ENCODE measurements at places on chromosomes 6 and 20.

- DNase-seq: no peak
These were observed 282.8 kb downstream of the RNGTT start for GRCh38 chr6:88680654-88681053.

GRCh38 chr20:34452281-34452982 is 63.8 kb upstream of the DYNLRB1 start:
- no peak for DNase-seq

GRCh38 chr20:50594591-50595432 is 84.6 kb downstream of the PTPN1 start:
- DNase-seq: peak; percentile 69

GRCh38 chr20:53840532-53840931 is 229.9 kb downstream of the BCAS1 start:
- DNase-seq: no peak

DNA sequence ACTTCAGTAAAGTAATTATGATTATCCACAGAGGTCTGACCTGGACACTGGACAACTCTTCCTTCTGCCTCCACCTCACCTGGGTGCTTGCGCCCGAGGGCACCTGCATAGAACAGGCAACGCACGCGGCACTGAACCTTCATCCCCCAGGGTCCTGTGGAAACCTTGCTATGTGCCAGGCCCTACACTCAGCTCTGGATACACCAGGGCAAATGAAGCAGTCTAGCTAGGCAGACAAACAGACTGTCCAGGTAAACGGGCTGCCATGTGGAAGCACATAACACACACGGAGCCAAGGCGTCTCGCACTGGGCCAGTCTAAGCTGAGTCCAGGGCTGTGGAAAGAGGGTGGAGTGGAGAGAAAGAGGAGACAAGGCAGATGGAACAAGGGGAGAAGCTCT is 109.3 kb upstream of the AFDN start:
- no peak for DNase-seq

DNA sequence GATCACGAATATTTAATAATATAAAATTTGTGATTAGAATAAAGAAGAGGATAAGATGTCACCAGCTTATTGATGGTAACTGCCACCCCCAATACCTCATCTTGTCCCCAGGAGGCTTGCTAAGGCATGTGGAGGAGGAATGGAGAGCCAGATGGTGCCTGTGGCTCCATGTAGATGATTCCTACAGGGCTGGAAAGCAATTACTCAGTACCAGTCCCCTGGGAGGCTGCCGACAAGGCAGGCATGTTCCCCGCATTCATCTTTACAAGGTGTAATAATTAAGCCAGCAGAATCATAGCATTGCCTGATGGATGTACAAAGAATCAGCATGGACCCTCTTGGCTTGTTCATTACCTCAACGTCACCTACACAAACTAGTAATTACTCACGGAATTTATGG is 155.3 kb downstream of the PLCB1 start:
- no peak for DNase-seq

DNA sequence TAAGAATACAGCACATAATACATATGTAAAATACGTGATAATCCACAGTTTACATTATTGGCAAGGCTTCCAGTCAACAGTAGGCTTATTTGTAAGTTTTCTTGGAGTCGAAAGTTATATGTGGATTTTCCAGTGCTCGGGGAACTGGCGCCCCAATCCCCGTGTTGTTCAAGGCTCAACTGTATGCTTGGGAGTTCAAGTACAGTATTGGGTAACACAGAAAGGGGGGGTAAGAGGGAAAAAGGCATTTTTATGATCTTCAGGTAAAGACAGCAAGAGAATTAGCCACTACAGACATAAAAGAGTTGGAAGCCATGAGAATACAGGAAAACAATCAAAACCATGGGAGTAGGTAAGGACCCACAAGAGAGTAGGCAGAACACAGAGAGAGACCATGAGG is 16.4 kb downstream of the PSMB1 start:
- DNase-seq: no peak

GRCh38 chr20:19232997-19233794 is 20.8 kb downstream of the SLC24A3 start:
- no peak for DNase-seq

DNA sequence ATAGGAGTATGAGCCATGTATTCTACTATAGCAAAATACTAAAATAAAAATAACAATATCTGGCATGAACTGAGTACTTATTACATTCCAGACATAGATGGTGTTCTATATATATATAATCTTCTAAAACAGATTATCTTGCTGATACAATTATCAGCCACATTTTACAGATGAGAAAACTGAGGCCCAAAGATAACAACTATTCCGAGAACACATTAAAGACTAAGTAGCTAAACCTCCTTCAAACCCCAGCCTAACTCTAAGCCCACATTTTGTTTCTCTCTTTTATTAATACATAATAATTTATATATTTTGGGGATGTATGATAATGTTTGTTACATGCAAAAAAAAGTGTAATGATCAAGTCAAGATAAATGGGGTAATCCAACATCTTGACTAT is 98.7 kb upstream of the RUNX2 start:
- no peak for DNase-seq

GRCh38 chr6:2510316-2510715 is 240.4 kb downstream of the MYLK4 start:
- no peak for DNase-seq

DNA sequence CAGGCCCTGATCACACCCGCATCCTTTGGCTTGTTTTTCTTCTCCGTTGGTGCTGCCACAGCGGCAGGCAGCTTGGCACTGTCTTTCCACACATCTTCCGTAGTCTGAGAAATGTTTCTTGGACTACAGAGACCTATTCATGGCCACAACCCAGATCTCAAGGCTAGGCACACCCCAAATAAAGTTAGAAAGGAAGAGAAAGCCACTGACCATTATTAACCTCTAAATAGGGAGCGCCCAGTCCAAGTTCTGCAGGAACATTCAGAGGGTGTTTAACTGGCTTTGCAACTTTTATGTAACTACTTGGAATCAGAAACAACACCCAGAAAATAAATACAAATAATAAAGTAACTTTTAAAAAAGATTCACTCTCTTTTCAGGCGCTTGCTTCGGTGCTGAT is 124.8 kb upstream of the NEDD9 start:
- DNase-seq: no peak

GRCh38 chr6:47207261-47207660 is 102.4 kb downstream of the TNFRSF21 start:
- DNase-seq: no peak

- DNase-seq: no peak
These were observed 13.5 kb upstream of the TBX18 start for GRCh38 chr6:84777888-84778287.

DNA sequence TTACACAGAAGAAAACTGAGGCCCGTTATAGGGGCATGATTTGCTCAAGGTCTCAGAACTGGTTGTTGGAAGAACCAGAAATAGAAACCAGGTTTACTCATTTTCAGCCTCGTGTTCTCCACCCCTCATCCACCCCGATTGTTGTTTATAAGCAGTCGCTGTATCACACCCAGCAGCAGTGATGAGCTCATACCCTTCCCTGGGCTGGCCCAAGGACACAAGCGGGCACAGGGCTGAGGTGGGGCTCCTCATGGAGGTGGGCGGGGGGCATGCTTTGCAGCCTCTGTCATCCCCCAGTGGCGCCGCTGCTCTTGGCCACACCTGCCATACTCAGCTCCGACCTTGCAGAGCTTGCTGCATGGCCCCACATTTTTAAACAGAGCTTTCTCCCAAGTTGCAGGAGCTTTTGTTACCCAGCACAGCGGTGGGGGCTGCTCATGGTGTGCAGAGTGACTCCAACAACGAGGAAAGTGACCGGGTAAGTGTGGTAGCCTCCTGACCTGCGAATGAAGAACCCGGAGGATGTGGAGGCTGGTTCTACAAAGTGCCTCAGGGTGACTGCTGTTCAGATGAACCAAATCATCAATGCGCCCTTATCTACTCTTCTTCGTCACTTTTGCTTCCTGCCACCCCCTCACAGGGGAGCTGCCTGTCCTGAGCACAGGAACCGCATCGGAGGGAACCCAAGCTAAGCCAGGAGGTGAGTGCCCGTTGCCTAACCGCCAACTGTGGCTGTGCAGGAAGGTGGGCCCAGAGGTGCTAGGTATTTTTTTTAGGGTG is 43.6 kb upstream of the NKX2-2 start:
- peak; percentile 49 for DNase-seq

DNA sequence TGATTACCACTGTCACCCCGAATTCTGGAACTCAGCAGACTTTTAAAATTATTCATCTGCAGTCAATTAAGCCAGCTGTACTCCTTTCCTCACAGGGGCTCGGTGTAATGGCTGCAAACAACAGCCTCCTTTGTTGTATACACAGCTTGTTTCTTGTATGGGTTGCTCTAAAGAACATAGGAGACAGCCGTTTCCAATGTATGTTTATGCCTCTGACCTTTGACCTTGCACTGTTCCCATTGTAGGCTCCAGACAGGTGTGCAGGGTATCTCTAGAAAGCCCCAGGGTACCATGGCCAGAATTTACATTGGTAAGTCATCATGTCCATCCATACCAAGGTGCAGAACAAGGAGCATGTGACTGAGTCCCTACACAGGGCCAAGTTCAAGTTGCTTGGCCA is 11.5 kb upstream of the TENT5A start:
- DNase-seq: no peak

DNA sequence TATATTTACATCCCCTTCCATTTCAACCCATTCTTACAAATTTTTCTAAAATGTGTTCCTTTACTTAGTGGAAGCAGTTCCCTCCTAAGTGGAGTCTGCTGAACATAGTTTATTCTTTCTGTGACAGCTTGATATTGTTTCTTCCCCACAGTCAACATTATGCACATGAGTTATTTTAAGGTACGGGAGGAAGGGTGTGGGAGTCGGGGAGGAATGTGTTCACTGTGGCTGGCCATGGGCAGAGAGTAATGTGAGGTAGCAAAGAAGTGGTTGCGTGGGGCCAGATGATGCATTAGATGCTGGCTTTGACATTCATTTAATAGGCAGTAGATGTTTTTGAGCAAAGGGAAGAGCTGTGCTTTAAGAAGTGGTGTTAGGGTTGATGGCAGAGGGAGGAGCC is 98.5 kb downstream of the ARMC2 start:
- DNase-seq: no peak

DNA sequence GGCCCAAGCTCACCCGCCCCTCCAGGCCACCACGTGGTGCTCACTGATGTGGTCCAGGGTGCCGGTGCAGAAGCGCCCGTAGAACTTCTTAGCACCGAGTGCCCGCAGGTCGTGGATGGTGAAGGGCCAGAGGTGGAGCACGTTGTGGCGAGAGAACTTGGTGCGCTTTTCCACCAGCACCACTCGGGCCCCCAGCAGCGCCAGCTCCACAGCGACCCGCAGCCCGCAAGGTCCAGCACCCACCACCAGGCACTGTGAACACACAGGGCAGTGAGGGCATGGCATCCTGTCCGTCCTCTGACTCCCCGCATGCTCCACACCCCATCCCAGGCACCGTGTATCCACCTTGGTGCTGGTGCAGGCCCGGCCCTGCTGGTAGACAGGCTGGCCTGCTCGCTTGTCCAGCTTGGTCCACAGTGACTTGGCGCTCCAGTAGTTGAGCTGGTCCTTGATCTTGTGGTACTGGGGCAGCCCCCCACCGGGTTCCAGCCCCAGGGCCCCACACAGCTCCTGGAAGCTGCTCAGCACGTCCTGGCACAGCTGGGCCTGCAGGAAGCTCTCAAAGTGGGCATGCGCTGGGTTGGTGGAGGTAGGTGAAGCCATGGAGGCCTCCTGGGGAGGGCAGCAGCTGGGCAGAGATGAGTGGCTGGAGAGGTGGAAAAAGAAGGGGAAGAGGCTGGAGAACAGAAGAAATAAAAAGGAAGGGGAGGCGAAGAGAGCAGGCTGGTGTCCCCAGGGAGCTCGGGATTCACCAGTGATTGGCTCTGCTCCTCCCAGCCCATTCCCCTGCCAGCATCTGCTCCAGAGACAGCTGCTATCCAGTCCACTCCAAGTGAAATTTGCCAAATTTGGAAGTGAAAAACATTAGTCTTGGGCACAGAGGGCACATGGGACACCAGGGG is 1.7 kb downstream of the MICAL1 start:
- DNase-seq: no peak

DNA sequence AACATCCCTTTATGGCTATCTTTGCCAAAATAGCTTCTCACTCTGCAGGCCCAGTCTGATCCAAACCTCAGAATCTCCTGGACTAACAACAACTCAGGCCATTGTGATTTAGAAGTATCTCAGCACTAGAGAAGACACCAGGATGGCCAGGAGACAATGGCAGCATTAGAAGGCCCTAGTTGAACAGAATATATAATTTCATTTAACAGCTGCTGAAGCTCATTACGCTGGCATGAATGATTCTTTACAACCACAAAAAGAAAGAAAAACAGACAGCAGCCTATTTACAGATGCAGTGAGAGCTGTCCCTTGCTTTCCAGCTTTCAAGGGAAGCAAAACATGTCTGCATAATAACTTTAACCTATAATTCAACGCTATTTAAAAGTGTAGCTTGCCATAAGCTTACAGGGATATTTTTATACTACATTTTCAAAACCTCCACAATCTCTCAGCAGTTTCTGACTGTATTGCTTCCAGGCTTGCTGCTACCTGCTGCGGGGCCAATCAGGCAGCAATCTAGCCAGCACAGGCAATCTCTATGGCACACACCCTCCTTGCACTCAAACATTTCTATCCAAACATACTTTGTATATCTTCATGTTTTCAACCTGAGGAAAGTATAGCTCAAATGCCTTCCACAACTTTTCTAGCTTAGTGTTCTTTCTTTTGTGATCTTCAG is 107.3 kb downstream of the OGFRL1 start:
- no peak for DNase-seq

GRCh38 chr6:131910219-131910589 is 41.0 kb downstream of the CCN2 start:
- DNase-seq: no peak

DNA sequence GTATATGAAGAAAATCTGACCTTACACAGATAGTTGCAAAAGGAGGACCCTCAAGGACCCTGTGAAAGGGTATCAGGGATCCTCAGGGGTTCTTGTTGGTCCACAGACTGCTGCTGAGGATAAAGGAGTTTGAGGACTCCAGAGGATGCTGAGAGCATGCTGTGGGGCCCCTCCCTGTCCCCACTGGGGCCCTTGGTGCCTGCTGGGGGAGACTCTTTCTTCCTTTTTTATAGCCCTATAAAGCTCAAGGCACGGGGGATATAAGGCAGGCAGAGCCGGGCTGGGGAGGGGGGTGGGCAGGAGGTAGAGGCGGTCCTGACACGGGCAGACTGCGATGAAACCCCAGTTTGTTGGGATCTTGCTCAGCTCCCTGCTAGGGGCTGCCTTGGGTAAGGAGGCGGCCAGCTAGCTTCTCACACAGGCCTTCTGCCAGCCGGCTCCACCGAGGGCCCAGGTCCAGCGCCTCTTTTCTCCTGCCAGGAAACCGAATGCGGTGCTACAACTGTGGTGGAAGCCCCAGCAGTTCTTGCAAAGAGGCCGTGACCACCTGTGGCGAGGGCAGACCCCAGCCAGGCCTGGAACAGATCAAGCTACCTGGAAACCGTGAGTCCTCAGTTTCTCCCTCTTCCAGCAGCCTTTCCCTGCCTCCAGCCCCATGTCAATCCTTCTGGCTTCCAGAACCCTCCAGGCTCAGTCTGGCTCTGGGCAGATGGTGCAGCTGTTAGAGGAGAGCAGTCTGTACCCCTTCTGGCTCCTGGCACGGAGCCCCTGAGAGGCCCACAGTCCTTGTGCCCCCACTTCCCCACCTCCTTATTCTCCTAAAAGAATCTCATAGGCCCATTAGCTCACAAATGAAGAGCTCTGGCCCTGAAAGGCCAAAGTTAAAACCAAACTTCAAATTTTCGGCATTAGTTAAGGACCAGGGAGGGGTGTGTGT is at the start of gene LY6G6D:
Gene LY6G6D, plus strand, starts transcription at position 327 of the 937 bp plus-strand sequence. Its CDS starts 8 bp downstream, at position 335.
- no peak for DNase-seq
